ENCODE measurements at places on chromosomes 16 and 17.

GRCh38 chr17:6502871-6503509 lies 53.4 kb downstream of the PITPNM3 start:
- DNase-seq: no peak

DNA sequence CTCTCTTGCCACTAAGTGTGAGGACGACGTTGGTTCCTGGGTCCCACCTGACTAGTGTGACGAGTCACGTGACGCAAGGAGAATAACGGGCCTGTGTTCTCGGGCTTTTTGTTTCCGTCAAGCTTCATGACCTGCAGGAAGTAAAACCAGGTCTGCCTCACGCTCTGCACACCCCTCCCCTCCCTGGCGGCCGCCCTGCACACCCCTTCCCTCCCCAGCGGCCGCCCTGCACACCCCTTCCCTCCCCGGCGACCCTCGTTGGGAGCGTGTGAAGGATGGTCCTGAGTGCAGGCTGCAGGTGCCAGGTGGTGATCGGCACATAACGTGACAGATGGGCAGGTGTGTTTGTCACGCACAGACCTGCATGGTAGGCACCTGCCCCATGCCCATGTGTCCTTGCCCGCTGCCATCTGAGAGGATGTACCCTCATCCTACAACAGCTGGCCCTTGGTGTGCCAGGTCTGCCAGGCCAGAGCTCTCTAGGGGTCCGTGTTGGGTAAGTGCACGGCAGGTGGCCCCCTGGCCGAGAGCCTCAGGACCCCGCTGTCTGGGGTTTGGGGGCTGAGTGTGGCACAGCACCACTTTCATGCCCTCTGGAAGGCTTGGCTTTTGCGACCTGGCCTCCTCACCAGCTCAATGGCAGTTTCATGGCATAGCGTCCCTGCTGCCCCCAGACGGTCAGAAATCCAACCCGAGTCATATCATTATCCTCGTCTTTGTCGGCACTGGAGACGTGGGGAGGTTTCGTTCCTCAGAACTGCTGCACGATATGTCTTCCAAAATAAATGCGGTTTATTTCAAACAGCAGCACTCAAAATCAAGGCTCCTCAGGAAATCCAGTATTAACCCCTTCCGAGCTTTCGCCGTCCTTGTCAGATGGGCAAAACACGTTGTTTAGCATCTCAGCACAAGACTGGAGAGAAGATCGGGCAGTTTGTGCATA lies 191.8 kb upstream of the CHMP6 start:
- no peak for DNase-seq

DNA sequence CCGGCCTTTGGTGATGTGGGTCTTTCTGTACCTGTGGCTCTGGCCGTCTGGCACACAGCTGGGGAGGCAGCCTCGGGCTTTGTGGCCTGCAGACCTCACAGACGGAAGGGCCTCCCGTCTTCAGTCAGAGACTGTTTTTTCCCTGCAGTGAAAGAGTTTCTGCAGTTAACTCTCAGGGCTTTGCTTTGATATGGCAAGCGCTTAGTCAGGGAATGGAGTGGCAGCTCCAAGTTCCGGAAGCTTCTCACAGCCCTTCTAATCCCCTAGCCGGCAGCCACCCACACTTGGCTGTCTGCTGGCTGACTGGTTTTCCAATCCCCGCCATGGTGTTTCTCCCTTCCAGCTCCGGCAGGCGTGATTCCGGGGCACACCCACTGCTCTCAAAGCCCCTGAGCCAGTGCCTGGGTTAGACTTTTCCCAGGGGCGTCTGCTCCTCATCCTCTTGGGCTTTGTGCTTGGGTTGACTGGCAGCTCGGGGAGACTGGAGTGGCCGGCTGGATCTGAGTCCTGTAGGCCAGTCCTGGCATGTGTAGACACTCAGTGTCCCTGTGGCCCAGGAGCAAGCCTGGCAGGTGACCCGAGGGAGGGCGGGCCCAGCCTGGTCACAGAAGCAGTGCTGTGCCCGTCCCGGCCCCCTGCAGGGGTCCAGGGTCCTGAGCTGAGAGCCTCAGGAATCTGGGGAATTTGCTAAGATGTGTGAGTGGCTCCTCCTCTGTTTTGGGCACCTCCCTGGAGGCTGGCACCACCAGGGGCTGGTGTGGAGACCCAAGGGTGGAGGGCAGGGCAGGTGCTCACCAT lies 29.9 kb downstream of the BAIAP2 start:
- DNase-seq: no peak

GRCh38 chr16:83850947-83851346 lies 43.2 kb downstream of the HSBP1 start:
- DNase-seq: no peak

DNA sequence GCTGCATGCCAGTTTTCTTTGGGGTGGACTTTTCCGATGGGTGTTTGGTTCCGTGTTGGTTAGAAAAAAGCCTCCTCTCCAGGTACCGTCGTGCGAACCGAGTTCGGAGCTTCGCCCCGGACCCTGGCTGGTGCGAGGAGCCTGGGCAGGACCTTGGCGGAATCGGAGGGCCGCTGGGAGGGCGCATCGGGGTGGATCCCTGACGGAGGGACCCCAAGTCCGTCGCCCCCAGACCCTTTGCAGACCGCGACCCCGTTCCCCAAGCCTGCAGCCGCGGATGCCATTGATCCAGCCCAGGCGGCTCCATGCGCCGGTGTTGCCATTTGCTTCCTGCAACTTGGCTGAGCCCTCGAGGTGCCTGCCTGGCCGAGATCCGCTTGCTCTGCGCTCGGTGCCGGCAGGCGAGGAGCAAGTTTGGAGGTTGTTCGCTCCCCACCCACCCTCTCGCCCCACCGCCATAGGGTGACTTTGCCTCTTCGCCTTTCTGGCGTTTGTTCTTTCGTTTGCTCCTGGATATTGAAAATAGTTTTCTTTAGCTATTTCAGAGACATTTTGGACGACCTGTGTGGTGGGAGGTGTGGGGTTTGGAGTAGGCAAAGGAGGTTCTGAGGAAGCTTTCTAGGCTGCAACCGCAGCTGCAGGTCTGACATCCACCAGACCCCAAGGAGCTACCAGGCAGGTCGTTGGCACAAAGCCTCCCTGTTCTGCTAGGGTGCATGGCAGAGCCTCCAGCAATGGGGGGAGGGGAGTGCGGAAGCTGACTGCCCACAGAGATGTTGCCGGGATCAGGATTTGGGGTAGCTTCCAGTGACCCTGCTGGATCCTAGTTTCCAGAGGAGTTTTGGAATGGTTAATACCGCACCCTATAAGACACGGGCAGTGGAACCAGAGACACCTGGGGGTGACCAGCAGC lies 58.2 kb downstream of the RAP1GAP2 start:
- DNase-seq: no peak

DNA sequence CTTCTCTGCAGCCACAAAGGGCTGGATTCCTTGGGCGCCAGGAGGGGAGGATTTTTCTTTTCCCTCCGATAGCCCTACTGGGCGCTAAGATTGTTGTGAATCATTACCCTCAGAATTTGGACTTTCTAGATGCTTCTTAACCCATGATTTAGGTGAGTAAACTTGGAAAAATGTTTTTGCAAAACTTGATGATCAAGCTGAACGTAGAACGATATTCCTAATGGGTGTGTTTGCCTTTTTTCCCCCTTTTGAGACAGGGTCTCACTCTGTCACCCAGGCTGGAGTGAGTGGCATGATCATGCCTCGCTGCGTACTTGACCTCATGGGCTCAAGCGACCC lies 43.8 kb downstream of the PGS1 start:
- DNase-seq: no peak

GRCh38 chr17:6046431-6046830 lies 23.7 kb upstream of the WSCD1 start:
- DNase-seq: no peak

- no peak for DNase-seq
Observed at GRCh38 chr16:13324851-13325250, 423.5 kb downstream of the SHISA9 start.

DNA sequence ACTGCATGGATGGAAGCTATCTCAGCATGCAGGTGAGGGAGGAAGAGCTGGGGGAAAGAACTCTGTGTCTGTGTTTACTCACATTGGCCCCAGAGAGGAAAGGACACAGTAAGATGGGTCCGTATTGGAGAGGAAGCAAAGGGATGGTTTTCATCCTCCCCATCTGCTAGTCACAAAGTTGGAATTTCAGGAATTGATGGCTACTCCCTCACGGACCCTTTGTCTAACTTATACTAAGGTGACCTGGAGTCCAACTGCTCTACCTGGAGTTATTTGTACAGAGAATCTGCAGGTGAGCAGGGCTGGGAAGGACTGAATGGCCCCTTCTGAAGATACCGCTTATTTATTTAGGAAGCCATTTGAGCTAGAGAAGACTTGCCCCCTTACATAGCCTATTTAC lies 55.1 kb downstream of the WNT3 start:
- DNase-seq: no peak

- DNase-seq: peak; percentile 14
Observed at GRCh38 chr17:83183145-83183948, 103.9 kb downstream of the METRNL start.

- DNase-seq: no peak
Observed at GRCh38 chr17:18320301-18320700, 5.2 kb downstream of the SMCR8 start.

- DNase-seq: no peak
Observed at GRCh38 chr16:71276589-71277334, 12.4 kb downstream of the CMTR2 start.

GRCh38 chr16:19666477-19666876 lies 51.5 kb downstream of the KNOP1 start:
- no peak for DNase-seq

- DNase-seq: no peak
Observed at GRCh38 chr17:14471052-14471451, 170.2 kb downstream of the HS3ST3B1 start.

DNA sequence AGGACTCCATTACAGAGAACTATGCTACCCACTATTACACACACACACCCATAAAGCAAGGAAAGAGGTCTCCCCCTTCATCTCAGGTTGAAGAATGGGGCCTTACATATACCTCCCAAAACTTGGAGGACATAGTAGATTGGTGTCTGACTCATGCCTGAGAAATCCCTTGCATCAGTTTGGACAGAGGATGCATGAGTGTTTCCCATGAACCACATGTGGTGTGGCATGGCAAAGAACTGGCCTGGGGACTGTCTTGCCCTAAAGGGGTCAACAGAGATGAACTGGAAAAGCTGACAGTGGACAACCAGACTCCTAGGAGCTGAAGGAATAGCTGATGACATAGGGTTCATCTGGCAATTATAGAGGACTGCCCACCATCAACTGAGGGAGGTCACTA lies 54.0 kb downstream of the DYNLRB2 start:
- no peak for DNase-seq

- DNase-seq: no peak
Observed at GRCh38 chr16:58026139-58026704, 668 bp downstream of the MMP15 start.

GRCh38 chr16:67562918-67563707 lies 787 bp downstream of the CTCF start:
- DNase-seq: no peak

- no peak for DNase-seq
Observed at GRCh38 chr16:50944436-50944835, 202.6 kb downstream of the CYLD start.

GRCh38 chr17:32396343-32396742 lies 46.4 kb downstream of the ZNF207 start:
- no peak for DNase-seq

DNA sequence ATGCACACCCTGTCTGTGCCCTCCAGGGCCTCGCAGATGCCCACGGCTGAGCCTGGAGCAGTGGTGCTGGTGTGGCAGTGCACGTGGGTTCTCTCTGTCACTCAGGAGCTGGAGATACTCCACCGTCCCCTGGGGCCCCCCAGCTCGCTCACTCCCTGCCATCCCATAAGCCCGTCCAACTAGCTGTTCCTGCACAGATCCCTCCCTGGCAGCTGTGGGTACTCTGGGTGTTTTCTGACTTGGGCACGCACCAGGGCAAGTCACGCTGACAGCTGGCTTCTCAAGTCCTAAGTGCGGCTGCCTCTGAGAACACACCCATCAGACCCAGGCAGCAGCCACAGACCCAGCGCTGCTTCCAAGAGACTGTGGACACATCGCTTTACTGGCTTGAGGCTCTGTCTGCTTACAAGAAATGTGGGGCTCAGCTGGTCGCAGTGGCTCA lies 25.4 kb upstream of the ITGB4 start:
- DNase-seq: peak; percentile 90

DNA sequence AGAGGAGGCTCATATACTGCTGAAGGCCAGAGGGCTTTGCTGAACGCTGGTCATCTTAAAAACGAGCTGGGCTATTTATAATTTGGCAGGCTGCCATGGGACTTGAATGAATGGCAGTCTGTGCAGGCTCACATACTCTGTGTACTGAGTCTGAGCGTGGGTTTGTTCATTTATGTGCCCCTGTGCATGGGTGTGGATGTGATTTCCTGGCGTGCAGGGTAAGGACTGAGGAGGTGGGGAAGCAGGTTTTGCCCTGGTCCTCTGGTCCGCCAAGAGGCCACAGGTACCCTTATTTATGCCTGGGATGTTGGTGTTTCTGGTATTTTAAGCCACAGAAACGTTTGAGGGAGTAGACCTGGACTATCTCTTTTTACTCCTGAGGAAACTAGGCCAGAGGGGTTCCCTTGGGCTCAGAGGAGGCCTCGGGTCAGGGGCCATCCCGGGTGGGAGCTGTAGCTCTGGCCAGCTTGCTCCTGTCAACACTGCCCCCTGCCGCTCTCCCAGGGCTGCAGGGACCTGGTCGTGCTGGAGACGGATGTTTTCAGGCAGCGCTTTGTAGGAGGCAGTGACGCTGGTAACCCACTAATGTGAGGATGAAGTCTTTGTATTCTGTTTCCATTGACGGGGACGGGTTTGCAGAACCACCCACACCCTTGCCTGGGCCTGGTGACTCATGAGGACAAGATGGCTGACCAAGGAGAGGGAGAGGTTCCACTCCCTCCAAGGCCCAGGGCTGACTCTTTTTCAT lies 184.4 kb downstream of the MSI2 start:
- no peak for DNase-seq

DNA sequence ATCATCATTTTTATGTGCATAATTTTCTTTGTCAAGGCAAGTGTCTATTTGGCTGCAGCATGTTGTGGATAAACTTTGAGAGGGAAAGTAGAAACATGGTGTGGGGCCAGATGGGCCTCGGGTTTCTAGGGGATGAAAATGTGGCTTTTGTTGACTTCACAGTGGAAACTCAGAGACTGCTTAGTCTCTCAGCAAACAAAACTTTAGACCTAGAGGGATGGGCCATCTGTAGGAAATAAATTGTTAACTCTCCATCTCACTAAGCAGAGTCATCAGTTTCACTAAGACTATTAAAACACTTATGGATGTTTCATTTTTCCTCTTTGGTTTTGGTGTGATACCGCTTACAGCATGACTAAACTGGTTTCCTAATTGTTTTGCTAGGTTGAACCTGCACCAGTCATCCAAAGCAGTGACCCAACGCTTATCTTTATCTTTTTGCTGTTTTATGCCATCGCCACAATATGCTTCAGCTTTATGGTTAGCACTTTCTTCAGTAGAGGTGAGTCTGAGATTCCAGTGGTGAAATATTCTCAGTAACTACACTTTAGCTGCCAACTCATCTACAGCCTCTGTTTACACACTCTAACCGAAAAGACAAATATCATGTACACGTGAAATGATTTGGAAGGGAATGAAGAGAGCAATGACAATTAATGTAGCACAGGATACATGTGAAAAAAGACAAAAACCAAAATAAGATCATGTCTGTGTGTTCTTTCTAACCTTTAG lies 60.6 kb upstream of the CRYM start:
- no peak for DNase-seq

All from breast epithelium (tissue), 4 donors.